ENCODE measurements at places on chromosomes 2 and 18.

DNA sequence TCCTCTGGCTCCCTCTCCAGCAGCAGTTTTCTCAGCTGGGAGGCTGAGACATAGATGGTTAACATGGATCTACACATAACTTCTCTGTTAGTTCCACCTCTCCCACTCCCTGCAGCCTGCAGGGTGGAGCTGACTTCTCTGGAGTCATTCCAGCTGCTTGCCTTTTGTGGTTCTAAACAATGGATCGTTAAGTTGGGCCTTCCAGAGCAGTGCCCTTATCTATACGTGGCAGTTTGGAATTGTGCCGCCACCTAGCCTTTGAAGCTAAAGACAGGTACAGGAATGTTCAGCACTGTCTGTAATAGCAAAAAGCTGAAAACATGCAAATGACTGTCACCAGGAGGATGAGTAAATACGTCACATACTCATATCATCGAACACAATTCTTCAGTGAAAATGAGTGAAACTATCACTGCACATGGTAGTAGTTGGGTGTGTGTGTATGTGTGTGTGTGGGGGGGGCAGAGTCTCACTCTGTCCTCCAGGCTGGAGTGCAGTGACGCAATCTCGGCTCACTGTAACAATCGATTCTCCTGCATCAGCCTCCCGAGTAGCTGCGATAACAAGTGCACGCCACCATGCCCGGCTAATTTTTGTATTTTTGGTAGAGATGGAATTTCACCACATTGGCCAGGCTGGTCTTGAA, 50.3 kb downstream of the SH2D6 start:
- peak; percentile 28 for DNase-seq

DNA sequence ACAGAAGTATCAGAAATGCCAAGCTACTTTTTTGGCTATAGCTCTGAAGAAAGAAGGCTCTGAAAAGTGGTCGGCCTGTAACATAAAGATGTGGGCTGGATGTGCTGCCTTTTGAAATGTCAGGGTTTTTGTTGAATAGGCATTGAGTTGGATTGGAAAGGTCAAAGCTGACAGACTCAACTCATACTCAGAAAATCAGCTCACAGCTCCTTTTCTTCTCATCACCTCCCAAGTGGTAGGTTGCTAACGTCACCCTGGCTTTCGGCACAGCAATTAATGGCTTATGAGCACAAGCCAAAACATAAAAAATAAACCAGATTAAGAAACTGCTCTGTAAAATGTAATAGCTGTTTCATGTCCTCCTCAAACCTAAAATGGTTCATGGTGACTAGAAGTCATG, 68.3 kb downstream of the KCNF1 start:
- no peak for DNase-seq

- no peak for DNase-seq
Measured at GRCh38 chr18:48913775-48914174, 37.0 kb downstream of the SMAD7 start.

DNA sequence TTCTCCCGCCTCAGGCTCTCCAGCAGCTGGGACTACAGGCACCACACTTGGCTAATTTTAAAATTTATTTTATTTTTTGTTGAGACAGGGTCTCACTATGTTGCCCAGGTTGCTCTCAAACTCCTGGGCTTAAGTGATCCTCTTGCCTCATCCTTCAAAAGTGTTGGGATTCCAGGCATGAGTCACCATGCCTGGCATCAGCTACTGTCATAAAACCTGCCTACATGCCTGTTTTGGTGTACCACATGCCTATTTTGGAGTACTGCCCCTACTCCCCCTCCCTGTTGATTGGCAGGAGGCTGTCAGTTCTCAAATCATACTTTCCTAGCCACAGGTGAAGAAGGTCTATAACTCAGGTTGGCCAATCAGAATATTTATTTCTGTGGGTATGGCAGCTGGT, 64.0 kb downstream of the CHST9 start:
- DNase-seq, result no peak

DNA sequence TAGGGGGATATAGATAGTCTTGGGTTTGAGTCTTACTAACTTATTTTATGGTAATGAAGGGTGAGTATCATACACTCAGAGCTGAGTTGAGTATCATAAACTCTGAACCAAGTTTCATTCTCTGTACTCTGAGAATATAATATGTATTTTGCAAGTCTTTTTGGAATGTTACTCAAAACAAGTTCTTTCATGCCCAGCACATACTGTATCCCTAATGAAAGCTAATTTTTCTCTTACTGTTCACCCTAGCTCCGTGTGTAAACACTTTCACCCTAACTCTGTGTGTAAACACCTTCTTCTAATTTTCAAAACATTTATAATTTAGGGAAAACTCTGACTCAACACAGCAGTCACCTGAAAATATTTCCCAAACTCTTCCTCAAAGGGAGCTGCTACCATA, 29.7 kb upstream of the CHST9 start:
- no peak for DNase-seq

DNA sequence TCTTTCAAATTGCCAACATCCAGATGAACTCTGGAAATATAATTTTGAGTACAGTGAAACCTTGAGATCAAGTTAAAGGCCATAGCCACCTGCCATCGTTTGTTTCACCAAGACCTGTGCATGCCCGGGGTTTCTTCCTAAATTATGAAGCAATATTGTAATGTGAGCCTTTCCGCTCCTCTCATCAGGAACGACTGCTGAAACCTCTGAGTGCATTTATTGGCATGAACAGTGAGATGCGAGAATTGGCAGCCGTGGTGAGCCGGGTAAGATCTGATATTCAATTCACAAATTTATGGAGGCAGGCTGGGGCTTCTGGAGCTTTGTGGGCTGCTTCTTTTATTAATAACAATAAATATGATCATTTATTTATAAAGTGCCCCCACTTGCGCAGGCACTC, 27.7 kb upstream of the ELOA2 start:
- DNase-seq, result no peak

DNA sequence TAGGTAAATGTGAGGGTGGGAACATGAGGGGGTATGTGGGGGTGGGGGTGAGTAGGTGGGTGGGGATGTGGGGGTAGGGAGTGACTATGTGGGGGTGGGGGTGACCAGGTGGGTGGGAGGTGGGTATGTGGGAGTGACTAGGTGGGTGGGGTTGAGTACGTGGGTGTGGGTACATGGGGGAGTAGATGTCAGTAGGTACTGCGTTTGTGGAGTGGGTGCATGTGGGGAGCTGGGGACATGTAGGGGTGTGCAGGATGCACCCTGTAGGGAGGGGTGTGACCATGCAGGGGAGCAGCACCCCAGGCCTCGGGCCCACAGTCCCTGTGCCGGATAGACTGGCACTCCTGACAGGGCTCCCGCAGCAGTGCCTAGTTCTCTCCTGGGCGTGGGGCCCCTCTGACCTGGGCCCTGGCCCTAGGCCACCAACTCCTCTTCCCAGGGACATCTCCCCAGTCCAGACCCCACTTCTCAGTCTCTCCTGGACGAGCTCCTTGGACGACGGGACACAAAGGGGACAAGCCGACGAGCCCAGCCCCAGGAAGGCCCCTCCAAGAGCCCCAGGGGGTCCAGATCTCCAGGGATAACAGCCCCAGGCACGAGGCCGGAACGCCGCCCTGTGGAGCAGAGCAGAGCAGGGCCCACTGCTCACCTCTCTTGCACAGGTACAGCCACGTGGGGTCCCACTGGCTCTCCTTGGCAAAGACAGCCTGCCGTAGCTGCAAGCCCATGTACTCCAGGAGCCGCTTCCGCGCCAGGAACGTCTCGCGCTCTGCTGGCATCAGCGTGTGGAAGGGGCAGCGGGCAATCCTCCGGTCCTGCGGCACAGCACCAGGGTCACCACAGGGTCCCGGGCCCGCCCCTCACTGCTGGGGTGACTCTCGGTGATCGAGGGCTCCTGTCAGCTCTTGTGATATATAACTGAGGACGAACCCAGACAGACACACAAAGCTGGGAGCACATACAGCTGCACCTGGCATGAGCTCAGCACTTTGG, 58.2 kb downstream of the ANKMY1 start:
- DNase-seq, result no peak

DNA sequence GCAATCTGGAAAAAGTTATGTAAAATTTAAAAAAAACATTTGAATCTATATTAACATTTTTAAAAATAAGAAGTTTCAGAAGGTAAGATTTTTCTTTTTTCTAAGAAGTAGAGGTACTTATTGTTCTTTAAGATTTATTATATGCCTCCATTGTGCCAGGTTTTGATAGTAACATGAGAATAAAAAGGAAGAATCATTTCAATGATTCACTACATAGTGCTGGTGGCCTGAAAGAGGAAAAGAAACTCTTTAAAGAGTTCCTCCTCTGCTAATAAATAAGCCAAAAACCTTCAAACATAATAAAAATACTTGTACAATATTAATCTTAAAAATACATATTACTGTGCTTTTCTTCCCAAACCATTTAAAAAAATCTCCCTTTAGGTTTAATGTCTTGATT, 69.0 kb downstream of the ANKRD44 start:
- no peak for DNase-seq

GRCh38 chr2:3631161-3631850, 26.7 kb upstream of the ALLC start:
- DNase-seq, result no peak

DNA sequence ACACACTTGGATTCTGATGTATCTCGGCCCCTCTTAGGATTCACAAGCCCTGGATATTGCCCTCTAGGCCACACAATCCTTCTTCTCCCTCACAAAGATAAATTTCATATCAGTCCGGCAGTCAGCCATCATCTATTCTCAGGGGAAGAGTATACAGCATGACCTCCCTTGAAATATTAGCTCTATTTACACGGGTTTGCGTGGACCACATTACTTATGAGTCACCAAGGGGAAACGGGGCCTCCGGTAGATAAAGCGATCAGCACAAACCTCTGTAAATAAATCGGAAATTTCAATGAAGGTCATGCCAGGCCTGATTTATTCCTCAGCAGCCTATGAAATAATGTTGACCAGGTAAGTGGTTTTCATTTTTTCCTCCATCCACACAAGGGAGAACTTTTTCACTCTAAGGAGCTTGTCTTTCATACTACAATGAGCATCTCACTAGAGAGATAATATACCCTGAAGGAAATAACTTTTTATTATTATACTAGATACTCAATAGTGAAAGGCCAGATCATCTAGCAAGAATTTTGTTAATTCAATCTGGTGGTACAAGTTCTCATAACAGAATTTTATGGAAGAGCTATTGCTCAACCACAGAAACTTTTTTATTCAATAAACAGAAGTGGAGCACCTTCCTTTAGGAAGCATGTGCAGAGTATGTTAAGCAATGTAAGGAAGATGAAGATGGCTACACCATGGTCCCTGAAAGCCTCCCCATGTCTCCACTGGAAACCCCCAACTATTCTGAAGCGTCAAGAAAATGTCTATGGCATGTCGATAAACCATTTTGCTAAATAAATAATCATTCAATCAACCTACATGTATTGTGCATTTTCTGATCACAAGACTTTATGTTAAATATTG, 125.2 kb upstream of the PIK3C3 start:
- no peak for DNase-seq

GRCh38 chr2:6963727-6964126, 46.5 kb downstream of the RNF144A start:
- no peak for DNase-seq

- no peak for DNase-seq
Measured at GRCh38 chr2:158507679-158508078, 50.9 kb downstream of the PKP4 start.

- DNase-seq, result no peak
Measured at GRCh38 chr2:232655392-232655791, 22.0 kb downstream of the EFHD1 start.

GRCh38 chr2:199364153-199364552, 93.6 kb downstream of the SATB2 start:
- no peak for DNase-seq

- DNase-seq, result no peak
Measured at GRCh38 chr2:190625691-190626090, 23.2 kb upstream of the NAB1 start.

GRCh38 chr2:11314487-11314886, 29.9 kb downstream of the ROCK2 start:
- DNase-seq, result no peak

DNA sequence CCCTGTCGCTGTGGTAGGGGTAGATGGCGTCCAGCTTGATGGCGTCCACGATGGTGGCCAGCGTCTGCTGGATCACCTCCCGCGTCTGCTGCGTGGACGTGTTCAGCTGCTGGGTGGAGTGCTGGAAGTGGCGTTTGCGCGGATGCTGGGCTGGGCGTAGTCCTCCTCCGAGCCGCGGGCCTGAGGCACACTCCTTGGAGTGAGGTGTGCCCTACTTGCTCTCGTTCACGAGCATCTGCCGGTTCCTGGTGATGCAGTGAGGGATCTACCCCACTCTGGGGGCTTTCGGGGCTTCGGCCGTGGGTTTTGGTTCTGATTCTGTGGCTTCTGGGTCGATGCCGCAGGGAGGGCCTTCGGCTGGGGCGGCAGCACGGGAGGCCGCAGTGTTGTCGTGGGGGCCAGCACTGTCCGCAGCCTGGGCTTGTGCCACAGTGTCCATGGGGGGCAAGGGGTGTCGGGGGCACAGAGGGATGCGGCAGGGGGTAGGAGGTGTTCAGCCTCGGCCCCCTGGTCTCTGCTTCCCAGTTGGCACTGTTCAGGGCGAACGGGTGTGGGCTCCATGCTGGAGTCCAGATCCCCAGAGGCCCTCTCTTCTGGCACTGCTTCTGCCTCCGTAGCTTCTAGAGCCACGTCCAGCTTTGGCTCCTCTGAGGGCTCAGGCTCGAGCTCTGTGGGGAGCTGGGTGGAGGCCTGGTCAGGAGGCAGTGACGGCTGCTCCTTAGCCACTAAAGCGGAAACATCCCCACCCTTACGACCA, 890.6 kb upstream of the LRRTM1 start:
- DNase-seq, result no peak

- DNase-seq, result peak; percentile 29
Measured at GRCh38 chr18:48229552-48229981, 179.6 kb downstream of the ZBTB7C start.

DNA sequence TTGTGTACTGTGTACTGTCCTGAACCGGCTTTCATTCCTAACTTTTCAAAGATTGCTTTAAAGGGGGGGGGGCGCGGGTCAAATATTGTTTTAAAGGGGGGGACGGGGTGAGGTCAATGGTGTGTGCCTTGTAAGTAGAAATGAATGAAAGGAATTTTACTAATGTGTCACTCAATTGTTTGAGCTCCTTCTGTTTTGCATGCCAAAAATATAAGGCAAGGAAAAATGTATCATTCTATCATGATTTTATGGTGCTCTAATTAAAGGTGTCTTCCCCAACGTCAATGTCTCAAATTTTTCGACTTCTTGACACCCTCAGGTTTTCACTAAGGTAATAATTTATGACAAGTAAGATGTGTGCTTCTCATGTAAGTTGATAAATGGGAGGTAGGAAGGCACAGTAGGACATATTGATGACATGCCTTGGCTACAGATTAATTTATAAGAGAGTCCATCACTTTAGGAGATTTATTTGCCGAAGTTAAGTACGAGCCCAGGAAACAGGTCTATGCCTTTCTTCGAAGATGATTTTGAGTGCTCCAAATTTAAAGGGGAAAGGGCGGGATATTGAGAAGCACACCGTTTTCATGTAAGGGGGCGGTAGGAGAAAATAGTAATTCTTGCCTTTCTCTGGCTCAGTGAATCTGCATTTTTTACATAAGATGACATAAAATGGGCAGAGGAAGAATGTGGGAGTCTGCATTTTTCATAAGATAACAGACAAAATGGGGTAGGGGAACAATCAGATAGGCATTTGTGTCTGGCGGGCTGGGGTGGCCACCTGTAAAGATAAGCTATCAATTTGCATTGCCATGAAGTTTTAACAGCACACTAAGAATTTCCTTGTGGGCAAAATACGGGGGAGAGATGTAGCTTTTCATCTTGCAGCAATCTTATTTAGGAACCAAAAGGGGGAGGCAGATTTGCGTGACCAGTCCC, 1.2 kb upstream of the TRAPPC8 start:
- no peak for DNase-seq

Data from NCI-H82 (cell line).